ENCODE measurements at places on chromosomes 7 and 10.

- peak; percentile 84 for DNase-seq
These were observed 55.8 kb upstream of the LANCL2 start for GRCh38 chr7:55309040-55309991.

DNA sequence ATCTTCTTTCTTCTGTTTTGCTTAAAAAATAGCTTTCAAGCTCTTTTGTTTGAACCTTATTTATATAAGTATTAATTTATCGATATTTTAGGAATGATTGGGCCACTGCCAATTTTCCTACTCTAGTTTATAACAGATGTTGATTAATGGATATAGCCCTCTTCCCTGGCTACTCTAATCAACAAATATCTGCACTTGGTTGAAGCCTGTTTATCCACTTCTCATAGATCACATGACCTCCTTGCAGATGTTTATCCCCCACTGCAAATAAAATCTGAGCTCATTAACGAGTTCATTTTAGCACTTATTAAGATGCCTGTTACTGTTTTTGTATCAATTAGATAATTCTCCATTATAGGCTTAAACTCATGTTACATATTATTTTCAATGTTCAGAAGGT lies 715.3 kb downstream of the CNTNAP2 start:
- DNase-seq, result no peak

GRCh38 chr7:130294314-130294713 lies 1.4 kb downstream of the CPA4 start:
- no peak for DNase-seq

GRCh38 chr7:28480595-28480994 lies 68.3 kb downstream of the CREB5 start:
- DNase-seq, result no peak

DNA sequence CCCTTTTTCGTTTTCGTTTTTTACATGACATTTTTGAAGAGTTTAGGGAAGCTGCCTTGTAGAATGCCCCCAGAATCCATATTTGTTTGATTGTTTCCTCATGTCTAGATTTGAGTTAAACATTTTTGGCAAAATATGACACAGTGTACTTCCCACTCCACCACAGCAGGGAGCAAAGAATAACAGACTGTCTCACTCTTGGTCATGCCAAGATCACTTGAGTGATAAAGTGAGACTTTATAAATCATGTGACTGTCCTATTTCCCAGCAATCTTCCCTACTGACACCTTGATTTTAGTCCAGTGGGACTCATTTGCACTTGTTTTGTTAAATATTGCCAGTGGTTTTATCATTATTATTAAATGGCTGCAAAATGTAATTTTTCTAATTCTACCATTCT lies 44.4 kb upstream of the USP6NL start:
- DNase-seq, result no peak

DNA sequence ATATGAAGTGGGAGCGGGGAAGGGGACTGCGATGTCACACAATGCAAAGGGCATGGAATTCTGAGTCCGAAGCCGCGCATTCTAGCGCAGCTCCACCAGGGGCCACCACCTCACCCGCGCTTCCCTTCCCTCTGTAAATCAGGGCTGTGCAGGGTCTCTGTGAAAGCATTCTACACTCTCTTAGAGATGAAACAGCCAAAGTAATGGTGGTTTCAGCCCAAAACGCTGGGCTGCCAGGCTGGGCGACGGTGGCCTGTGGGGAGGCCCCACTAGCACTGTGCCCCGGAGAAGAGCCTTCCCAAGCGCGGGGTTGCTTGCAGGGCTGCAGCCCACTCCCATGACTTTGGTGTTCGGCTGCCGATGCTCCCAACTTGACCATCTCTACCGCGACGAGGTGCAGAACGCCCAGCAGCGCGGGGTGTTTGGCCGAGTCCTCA lies 11.4 kb downstream of the ATG9B start:
- peak; percentile 68 for DNase-seq

DNA sequence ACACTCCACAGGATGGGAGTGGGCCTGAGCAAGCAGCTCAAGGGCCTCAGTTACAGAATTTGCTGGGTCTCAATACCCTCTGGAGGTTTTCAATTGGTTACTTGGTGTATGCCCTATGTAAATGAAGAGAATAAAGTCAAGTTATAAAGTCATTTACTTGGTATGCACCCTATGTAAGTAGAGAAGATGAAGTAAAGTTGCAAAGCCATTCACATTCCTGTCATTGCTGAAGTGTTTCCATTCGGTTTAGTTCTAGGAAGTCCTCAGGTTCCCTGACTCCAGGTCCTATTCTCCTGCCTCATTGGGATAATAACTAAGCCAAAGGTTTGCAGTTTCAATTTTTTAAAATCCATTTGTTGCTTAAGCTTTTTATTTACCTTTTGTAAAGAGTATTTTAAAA lies 272.6 kb upstream of the NPSR1 start:
- DNase-seq, result no peak

- no peak for DNase-seq
These were observed 77.5 kb upstream of the ADAM12 start for GRCh38 chr10:126465771-126466170.

- DNase-seq, result no peak
These were observed 8.1 kb downstream of the ASB4 start for GRCh38 chr7:95493844-95494243.

- no peak for DNase-seq
These were observed 134.2 kb downstream of the ELFN1 start for GRCh38 chr7:1804310-1804709.

- DNase-seq, result no peak
These were observed 158.1 kb downstream of the LRRC4 start for GRCh38 chr7:127873151-127873550.

- DNase-seq, result no peak
These were observed 55.8 kb downstream of the RASGEF1A start for GRCh38 chr10:43211030-43211429.

GRCh38 chr10:112945811-112946210 lies 4.2 kb upstream of the TCF7L2 start:
- DNase-seq, result no peak

- peak; percentile 6 for DNase-seq
These were observed 177.9 kb downstream of the SKAP2 start for GRCh38 chr7:26686448-26686981.

- no peak for DNase-seq
These were observed 63.9 kb downstream of the CRPPA start for GRCh38 chr7:16357474-16357873.

GRCh38 chr10:71585564-71586290 lies 133.9 kb downstream of the C10orf105 start:
- no peak for DNase-seq

DNA sequence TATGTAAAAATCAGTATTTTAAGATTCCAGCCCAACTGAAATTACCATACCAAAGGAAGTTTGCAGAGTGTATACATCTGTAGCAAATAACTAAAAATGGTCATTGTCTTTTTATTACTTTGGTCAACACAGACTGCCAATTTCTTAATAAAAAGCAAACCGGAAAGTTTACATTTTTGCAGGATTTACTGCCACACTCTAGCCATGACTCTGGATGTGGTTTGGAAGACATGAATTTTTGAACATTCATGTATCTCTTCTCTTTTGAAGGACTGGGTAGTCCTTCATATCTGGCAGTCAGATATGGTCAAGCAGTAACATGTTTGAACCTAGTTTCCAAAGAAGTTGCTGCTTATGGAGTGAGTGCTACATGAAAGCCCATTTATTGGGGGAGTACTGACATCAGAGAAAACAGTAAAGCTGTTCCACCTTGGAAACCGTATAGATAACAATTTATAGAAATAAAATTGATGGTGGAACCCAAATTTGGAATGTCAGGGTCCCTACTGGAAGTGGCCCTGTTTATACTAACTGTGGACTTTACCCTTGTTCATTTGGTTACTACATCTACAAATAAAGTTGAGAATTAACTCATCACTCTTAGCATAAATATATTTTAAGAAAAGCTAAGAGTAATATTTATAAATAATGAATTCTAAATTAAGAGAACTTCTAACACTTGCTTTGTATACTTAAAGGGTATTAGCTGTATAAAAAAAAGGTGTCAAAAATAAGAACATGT lies 84.6 kb downstream of the ZMYND11 start:
- DNase-seq, result no peak

- no peak for DNase-seq
These were observed 92.3 kb downstream of the MAGI2 start for GRCh38 chr7:79361214-79361613.

GRCh38 chr10:117454502-117454901 lies 79.3 kb upstream of the PDZD8 start:
- no peak for DNase-seq

- DNase-seq, result no peak
These were observed 18.7 kb downstream of the KIFBP start for GRCh38 chr10:69007260-69007659.

- DNase-seq, result no peak
These were observed 260.8 kb upstream of the MKI67 start for GRCh38 chr10:128386816-128387604.
